GM18507 (cell line): ENCODE measurements at places on chromosomes 2 and 18.

DNA sequence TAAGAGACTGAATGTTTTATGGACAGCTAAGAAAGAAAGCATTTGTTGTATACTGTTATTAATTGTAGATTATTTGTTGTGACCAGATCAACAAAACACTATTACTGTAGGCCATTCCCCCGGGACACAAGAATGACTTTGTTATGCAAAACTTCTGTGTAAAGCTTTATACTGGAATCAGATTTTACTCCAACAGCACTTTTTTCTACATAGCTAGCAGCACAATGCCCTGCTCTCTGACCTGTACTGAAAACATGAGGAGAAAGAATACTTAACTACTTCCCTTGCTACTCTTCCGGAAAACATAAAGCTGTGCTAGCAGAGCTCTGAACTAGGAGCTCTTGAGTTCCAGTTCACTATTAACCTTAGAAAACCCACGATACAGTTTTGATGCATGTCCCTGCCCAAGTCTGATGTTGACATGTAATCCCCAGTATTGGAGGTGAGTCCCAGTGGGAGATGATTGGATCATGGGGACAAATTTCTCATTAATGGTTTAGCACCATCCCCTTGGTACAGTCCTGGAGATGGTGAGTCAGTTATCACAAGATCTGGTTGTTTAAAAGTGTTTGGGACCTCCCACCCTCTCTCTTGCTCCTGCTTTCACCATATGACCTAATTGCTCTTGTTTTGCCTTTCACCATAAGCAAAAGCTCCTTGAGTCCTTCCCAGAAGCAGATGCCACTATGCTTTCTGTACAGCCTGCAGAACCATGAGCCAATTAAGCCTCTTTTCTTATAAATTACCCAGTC is 601.1 kb upstream of the PIK3C3 start:
- DNase-seq, result no peak

GRCh38 chr2:156339865-156340264 is 7.3 kb upstream of the NR4A2 start:
- DNase-seq, result no peak

DNA sequence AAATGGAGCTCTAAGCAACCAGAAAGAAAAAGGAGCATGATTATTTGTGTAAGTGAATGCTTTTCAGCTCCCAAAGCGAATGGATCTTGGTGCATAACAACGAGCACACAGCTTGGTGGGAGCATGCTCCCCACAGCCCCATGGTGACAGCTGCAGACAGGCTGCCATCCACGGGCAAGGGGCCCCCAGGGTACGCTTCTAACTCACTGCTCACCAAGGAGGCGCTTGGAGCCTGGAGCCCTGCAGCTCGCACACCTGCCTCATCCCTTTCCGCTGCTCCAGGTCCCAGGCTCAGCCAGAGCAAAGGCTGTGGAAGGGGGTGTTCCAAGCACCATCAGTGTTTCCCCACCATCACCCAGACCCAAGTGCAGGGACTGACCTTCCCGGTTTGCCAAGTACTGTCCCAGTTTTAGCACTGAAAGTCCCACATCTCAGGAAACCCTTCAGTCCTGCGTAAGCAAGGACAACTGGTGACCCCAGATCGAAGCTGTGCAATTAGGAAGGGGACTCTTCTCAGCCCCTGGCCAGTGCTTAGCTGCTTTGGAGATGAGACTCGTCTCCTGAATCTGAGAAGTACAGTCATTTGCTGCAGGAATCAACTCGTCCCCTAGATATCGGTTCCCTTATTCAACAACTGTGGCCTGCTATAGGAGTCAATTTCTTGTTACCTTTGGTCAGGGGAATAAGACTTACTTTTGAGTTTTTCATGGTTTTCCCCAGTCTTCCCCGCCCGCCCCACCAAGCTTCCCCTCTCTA is 50.0 kb upstream of the ATG16L1 start:
- DNase-seq, result no peak

DNA sequence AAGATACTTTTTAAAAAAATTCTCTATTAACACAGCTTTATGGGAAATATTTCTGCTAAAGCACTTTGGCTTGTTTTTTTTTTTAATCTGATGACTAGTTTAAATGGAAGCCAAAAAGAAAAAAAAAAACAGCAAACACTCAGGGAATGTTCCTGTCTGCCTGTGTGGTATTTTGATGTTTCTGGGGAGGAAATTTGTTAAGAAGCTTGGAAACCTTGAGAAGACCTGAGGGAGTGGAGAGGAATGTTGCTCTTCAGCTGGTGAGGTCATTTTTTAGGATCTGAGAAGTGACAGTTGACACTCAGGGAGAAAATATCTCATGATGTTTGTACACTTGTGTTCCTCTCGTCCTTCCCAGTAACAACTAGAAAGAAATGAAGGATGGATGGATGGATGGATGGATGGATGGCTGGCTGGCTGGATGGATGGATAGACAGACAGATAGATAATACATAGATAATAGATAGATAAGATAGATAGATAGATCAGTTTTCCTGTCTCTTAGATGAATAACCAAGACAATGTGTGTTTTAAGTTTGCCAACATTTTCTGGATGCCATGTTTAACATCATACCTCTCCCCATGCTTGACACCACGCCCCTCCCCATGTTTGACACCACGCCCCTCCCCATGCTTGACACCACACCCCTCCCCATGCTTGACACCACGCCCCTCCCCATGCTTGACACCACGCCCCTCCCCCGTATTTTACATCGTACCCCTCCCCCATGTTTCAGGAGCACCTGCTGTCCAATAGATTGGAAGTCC is 84.8 kb downstream of the CTIF start:
- DNase-seq, result no peak

DNA sequence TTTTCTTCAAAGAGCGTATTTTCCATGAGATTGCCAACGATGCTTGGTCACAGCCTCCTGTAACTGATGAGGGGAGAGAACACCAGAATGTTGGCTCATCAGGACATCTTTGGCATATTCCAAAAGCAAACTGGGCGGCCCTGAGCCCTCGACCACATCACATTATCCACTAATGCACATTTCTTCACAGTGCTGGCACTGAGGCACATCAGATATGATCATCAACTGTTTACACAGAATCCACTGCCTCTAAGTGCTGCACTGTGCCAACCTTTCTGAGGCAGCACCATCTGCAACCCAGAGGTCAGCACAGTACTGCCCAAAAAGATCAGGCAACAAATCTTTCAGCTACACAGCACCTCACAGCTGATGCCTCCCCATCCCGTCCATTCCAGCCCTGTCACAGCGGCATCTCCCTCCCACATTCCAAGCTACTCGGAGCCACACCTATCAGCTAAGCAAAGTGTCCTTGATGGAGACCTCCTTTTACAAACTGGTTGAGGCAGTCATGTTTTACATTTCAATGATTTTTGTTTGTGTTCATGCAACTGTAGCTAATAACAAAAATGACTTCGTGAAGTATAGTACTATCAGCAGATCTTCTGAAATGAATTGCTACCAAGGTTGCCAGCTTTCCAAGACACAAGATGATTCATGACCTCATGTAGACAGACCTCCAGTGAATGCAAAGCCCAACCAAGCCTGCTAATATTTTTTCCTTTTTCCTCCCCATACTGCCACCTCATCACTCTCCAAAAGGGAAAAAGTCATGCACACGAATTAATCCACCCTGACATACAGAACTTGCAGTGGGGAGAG is 32.3 kb downstream of the MYO5B start:
- DNase-seq, result no peak

GRCh38 chr2:240356700-240357640 is 78.5 kb upstream of the GPC1 start:
- no peak for DNase-seq

- DNase-seq, result no peak
Observed at GRCh38 chr2:11876436-11876835, 130.0 kb downstream of the LPIN1 start.

GRCh38 chr2:116737951-116738350 is 1076.5 kb upstream of the DDX18 start:
- no peak for DNase-seq

DNA sequence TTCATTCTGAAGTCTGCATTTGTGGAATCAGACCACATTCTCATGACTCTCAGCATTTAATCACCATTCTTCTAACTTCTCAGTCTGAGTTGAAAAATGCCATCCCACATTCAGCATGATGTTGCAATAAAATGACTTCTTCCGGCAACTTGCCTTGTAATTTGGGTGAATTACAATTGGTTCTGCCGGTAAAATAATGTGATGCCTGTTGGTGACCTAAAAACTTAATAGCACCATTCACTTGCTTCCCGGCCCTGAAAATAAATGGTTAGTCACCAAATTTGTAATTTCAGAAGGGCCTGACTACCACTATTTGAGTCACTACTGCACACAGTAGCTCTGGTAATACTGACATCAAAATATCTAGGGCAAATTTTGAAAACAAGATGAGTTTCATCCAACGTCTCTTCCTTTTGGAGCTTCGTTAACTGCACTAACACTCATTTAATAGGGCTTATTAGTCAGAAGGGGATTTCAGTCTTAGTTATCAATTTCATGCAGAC is 637.1 kb upstream of the CHAC2 start:
- DNase-seq, result no peak

DNA sequence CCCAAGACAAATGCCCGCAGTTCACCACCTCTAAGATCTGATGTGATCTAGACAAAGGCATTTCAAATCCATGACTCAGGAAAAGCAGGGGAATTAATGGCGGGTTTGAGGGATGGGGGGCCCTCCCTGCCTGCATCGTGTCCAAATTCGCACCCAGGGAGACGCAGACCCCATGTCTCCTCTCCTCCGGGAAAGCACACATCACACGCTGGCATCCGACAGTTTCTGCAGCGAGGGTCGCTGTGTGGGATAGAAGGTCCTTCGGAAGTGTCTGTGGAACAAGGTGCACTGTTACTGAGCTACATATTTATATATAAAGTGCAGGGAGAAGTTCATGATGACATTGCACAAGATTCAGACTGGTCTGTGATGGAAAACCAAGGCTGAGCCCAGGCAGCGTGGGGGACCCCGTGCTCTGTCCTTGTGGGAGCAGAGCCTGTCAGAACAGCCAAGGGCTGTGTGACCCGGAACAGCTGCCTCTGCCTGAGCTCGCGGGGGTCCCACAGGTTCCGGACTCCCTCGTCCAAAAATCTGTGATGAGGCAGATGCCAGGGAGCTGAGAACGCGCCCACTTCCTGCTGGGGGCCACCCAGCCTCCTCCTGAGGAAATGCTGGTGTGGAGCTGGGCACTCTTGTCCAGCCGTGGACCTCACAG is 82.3 kb upstream of the CTDP1 start:
- DNase-seq, result no peak

DNA sequence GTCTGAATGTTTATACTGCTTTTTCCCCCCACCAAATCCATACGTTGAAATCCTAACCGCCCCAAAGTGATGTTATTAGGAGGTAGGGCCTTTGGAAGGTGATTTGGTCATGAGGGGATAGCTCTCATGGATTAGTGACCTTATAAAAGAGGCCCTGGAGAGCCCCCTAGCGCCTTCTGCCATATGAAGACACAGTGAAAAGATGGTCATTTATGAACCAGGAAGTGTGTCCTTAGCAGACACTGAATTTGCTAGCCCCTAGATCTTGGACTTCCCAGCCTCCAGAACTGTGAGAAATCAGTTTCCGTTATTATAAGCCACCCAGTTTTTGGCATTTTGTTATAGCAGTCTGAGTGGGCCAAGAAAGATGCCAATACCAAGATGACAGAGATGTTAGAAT is 7.2 kb upstream of the TSN start:
- no peak for DNase-seq

- DNase-seq, result no peak
Observed at GRCh38 chr2:225999692-226000091, 600.2 kb downstream of the NYAP2 start.

GRCh38 chr2:3356799-3357198 is 20.8 kb downstream of the EIPR1 start:
- DNase-seq, result no peak

GRCh38 chr2:214837466-214837865 is 28.0 kb upstream of the BARD1 start:
- no peak for DNase-seq

DNA sequence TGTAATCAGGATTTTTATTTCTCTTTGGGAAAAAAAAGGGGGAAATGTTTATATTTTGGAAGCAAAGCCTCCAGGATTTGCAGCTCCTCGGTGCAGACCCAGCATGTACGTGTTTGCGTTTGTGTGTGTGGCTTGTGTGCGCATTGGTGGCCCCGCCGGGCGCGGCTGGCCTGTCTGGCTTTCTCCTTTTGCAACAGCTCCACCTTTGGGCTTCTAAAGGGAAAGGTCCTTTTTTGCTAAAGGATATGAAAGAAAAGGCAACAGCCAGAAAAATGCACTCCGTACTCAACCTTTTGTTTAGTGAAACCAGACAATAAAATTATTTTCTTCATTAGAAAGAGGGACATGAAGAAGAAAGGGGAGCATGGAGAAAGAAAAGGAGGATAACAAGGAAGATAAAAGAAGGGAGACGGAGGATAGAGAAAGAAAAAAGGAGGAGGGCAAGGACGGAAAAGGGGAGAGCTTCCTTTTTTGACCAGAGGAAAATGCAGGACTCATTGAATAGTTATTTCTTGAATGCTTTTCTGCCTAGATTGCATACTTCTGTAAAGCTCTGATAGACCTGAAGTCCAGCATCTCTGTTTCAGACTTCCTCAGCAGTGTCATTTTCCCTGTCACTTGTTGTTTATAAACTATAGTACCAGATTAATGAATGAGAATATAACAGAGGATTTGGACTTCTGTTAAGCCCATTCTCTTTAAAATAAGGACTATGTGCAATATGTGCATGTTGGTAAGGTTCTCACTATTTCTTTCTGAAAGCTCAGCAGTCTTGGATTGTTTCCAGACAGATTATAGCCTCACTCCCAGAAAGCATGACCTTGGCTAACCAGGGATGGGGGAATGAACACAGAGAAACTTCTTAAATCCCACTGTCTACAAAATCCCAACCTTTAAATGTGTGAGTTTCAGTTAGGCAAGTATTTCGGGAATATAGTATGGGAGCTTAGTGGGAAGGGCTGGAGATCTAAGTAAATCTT is 563.1 kb upstream of the PIK3C3 start:
- DNase-seq, result no peak

- no peak for DNase-seq
Observed at GRCh38 chr2:20537423-20538307, 90.8 kb downstream of the RHOB start.

DNA sequence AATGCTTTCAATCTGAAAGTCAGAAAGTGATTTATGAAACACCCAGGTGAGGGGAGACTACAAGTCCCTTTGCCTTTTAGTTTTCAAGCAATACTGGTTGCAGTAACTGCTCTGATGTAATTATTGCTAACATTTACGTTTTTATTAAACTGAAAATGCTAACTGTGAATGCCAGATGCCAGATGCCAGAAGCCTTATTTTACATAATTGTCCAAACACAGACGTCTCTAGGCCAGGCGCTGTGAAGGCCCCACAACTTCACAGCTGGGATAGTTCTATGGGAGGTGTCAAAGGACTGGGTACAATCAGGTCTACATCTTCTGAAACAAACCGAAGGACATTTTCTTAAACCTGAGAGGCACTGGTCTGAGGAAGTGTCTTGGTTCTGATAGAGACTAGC is 27.5 kb upstream of the MSGN1 start:
- no peak for DNase-seq

- no peak for DNase-seq
Observed at GRCh38 chr2:64537991-64538390, 13.9 kb downstream of the AFTPH start.

- DNase-seq, result no peak
Observed at GRCh38 chr2:235909358-235909757, 258.8 kb downstream of the GBX2 start.

GRCh38 chr2:180040146-180040925 is 33.2 kb upstream of the CWC22 start:
- no peak for DNase-seq

GRCh38 chr2:16446706-16447105 is 218.9 kb downstream of the CYRIA start:
- DNase-seq, result no peak
